Peyer's patch (tissue), 4 donors: ENCODE measurements at places on chromosomes 1 and 21.
A peak's percentile ranks its signal among the peaks of the same experiment; 100 is the strongest.

- DNase-seq: no peak
Measured at GRCh38 chr1:116853680-116854402, 55.9 kb upstream of the PTGFRN start.

DNA sequence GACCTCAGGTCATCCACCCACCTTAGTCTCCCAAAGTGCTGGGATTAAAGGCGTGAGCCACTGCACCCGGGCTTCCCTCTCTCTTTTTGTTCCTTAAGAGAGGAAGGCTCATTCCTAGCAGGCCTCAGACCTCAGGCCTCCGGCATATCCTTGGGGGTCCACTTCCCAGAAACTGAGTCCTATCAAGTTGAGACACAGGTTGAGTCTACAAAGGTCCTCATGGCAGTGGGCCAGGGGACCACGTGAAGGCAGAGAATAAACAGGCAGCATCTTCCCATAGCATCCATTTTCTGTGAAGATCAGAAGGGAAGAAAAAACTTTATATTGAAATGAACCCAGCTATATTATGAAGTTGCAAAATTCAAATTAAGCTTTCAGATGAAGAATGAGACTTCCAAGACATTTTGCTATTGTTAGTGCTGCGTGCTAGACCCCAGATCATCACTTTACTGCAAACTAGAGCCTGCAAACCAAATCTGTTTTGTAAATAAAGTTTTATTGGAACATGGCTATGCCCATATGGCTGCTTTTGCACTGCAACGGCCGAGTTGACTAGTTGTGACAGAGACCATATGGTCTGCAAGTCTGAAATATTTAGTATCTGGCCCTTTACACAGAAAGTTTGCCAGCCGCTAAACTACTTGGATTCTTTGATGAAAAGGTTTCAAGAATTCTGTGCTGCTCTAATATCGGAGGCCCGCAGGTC lies 3.5 kb upstream of the CELA2A start:
- no peak for DNase-seq

DNA sequence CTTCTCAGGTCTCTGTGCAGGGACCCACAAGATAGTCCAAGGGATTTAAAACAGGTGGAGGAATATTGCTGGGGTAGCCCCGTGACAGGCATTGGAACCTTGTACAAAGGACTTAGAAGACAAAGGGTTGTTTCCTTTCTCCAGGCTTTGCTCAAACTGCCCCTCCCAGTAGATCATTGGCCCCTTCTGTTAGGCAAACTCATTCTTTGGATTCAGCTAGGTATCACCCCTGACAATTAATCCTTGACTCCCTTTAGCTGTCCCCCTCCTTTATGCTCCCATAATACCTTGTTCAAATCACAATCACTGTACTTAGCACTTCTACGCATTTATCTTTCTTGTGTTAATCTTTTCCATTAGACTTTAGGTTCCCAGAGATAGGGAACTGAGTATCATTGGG lies 360.5 kb downstream of the KCNH1 start:
- DNase-seq: no peak

DNA sequence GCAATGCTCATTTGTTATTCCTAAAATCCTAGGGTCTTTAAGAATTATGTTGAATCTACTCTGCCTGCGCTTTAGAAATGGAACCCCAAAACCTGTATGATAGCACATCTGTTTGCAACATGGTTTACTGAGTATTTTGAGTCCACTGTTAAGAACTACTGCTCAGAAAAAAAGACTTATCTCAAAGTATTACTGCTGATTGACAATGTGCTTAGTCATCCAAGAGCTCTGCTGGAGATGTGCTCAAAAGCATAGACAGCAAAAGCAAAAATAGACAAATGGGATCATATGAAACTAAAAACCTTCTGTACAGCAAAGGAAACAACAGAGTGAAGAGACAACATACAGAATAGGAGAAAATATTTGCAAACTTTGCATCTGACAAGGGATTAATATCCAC lies 107.0 kb downstream of the CTH start:
- no peak for DNase-seq

GRCh38 chr1:1835546-1835945 lies 55.3 kb downstream of the GNB1 start:
- DNase-seq: no peak

GRCh38 chr1:12276225-12276624 lies 46.4 kb downstream of the VPS13D start:
- peak; percentile 58 for DNase-seq

DNA sequence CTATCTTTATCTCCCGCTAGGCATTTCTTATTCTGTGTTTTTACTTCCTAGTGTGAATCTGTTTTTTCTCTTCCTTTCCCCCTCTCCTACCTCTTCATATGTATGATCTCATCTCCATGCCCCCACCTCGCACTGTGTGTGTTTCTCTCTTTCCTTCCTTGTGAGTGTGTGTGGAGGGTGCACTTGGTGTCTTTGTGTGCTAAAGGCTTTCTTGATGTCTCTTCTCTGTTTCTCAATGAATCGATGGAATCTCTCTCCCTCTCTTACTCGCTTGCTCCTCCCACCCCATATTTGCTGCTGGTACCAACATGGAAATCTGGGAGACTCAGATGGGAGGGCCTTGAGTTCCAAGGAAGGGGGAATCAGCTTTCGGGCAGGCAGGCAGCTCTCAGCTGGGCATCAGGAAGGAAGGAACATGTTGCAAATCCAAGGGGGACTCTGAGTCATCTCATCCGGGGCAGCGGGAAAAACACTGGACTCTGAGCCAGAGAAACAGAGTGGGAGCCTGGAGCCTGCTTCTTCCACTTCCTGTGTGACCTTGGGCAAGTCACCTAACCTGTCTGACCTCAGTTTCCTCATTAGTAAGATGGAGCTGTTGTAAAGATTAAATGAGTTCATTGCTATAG lies 147.5 kb downstream of the PTPRU start:
- peak; percentile 7 for DNase-seq

DNA sequence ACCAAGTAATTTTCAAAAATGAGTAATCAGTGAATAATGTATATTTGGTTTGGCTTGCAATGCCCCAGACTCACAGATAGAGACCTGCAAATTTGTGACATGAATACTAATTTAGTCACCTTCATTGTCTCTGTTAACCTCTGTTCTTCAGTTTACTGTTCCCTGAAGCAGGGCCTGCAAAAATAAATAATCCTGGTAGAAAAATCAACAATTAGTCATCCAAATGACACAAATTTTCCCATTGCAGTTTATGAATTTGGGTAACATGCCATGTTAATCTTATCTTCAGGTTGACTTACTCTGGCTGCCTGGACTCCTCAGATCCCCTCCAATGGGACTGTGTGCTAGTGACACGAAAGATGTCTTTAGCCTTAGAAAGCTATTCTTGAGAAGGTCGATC lies 289.5 kb downstream of the PAPPA2 start:
- DNase-seq: no peak

DNA sequence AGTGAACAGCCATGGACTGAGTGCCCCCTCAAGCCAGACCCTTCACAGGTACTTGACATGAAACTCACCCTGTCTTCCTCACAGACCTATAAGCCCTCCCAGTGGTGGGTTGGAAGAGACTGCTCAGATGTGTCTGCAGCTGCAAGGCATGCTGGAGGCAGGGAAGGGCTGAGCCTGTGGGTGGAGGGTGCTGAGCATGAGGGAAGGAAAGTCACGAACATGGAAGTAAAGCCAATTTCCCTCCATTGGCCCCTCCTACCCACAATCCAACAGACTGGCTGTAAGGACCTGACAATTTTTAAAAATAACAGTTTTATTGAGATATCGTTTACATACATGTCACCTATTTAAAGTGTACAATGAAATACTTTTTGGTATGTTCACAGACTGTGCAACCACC lies 44.1 kb downstream of the RCSD1 start:
- no peak for DNase-seq

GRCh38 chr1:29800120-29800519 lies 563.8 kb downstream of the PTPRU start:
- DNase-seq: no peak

DNA sequence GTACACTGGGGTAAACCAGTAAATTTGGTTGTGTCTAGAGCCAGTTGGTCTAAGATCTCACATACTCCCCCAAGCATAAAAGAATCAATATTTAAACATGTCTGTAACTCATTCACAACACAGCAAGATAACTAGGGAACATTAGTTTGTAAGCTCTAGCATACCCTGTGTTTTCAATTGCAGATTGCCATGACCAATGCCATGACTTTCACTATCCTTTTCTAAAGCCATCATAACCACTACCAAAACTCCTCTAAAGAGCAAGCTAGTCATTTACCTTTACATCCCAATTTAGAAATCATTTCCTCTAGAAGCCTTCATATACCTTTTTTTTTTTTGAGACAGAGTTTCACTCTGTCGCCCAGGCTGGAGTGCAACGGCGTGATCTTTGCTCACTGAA lies 56.5 kb upstream of the PLA2G4A start:
- no peak for DNase-seq

GRCh38 chr1:32151319-32151787 lies 28.1 kb upstream of the TXLNA start:
- DNase-seq: no peak

DNA sequence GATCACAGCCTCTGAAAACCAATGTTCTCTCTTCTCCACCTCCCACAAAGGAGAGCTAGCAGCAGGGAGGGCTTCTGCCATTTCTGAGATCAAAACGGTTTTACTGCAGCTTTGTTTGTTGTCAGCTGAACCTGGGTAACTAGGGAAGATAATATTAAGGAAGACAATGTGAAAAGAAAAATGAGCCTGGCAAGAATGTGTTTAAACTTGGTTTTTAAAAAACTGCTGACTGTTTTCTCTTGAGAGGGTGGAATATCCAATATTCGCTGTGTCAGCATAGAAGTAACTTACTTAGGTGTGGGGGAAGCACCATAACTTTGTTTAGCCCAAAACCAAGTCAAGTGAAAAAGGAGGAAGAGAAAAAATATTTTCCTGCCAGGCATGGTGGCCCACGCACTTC lies 35.8 kb upstream of the TDRD10 start:
- DNase-seq: no peak

- DNase-seq: no peak
Measured at GRCh38 chr21:18053151-18053550, 191.5 kb upstream of the CHODL start.

- DNase-seq: no peak
Measured at GRCh38 chr1:28062806-28063205, 25.6 kb downstream of the EYA3 start.

DNA sequence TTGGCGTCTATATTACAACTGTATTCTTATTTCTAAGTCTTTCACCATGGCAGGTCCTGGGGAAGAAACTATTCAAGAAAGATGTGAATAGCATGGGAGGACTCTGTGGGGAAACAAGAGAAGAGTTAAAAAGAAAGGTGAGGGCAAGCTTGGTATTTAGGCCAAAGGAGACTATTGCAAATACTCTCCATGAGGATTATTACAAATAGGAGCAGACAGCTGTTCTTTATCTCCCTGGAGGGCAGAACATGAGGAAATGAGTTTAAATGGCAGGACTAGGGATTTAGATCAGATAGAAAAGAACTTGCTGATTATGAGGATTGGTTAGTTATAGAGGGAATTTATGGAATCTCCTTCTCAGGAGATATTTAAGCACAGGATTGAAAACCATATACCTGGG lies 186.8 kb downstream of the CDC7 start:
- no peak for DNase-seq

DNA sequence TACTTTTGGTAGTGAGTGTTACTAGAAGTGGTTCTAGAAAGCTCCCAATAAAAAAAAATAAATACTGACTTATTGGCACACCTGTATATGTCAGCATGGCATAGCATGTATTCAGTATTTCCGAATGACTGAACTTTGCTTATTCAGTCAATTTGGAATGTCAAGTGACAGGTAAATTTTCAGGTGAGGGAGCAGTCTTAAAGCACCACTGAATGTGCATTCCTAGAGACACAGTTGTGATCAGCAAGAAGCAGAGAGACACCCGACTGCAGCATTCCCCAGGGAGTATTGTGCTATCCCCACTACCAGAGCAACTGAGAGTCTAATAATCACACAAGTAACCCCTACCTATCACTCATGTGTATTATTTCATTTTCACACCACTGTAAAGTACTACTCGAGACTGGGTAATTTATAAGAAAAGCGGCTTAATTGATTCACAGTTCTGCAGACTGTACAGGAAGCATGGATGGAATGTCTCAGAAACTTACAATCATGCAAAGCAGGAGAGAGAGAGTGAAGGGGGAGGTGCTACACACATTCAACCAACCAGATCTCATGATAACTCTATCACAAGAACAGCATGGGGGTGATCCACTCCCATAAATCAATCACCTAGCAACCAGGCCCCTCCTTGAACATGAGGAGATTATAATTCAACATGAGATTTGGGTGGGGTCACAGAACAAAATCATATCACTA lies 201.5 kb downstream of the TBX15 start:
- DNase-seq: no peak

- DNase-seq: no peak
Measured at GRCh38 chr1:1200876-1201810, 5.2 kb downstream of the TNFRSF18 start.

DNA sequence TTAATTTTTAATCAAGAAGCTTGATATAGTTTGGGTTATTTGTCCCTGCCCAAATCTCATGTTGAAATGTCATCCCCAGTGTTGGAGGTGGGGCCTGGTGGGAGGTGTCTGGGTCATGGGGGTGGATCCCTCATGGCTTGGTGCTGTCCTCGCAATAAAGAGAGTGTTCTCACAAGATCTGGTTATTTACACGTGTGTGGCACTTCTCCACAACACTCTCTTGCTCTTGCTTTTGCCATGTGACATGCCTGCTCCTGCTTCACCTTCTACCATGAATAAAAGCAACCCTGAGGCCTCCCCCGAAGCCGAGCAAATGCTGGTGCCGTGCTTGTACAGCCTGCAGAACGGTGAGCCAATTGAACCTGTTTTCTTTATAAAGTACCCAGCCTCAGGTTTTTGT lies 2.6 kb upstream of the CNIH3 start:
- DNase-seq: no peak

- DNase-seq: no peak
Measured at GRCh38 chr1:245797592-245798348, 643.0 kb downstream of the KIF26B start.

DNA sequence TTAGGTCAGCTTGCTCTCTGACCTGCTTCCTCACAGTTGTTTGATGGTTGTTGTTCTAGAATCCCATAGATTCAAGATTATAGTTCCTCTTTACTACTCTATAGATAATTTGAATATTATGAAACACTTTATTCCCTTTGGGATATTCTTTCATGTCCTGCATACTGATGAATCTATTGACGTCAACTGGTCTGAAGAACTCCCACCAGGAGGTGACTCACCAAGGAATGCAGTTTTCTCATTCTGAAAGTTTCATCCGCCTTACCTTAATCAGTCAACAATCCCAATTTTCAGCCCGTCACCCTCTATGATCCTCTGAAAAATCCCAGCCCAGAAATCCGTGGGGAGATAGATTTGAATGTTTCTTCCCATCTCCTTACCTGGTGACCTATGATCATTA lies 834.1 kb upstream of the PRMT6 start:
- no peak for DNase-seq
